ENCODE measurements at places on chromosomes 2 and 18.

- no peak for DNase-seq
These were observed 193.2 kb downstream of the BCL2 start for GRCh38 chr18:63126134-63127069.

DNA sequence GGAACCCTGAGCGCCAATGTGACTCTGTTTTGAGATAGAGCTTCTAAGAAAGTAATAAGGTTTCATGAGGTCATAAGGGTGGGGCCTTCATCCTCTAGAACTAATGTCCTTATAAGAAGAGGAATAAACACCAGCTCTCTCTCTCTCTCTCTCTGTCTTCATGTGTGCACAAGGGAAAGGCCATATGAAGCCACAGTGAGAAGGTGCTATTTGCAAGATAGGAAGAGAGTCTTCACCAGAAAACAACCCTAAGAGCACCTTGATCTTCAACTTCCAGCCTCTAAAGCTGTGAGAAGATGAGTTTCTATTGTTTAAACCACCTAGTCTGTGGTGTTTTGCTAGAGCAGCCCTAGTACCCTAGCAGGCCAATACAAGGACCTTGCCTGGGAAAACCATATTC lies 55.8 kb downstream of the DOCK10 start:
- no peak for DNase-seq

DNA sequence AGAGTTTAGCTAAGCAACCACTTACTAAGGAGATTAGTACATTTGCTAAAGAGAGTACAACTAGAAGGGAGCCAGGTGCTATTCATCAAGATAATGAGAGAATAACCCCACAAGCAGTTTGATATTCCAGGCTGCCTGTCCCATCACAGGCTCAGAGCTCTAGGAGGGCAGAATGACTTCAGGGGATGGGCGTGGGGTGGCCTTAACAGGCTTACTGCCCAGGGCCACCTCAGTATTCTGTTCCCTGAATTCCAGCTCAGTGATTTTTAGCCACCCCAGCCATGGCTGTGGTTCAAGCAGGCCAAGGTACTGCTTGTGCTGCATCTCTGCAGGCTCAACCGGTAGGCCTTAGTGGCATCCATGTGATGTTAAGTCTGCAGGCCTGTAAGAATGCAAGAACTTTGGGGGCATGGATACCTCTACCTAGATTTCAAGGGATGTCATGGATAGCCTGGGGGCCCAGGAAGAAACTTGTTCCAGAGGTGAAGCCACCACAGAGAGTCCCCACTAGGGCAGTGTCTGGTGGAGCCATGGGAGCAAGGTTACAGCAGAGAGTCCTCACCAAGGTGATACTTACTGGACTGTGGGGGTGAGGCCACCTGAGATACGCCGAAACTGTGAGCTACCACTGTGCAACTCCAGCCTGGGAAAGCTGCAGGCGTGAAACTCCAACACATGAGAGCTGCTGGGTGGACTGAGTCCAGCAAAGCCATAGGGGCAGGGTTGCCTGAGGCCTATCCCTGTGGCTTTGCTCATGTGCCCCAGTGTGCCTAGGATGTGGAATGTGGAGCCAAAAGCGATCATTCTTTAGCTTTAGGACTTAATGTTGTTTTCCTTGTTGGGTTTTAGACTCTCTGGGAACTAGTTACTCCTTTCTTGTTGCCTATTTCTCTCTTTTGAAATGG lies 107.7 kb downstream of the EHBP1 start:
- no peak for DNase-seq

DNA sequence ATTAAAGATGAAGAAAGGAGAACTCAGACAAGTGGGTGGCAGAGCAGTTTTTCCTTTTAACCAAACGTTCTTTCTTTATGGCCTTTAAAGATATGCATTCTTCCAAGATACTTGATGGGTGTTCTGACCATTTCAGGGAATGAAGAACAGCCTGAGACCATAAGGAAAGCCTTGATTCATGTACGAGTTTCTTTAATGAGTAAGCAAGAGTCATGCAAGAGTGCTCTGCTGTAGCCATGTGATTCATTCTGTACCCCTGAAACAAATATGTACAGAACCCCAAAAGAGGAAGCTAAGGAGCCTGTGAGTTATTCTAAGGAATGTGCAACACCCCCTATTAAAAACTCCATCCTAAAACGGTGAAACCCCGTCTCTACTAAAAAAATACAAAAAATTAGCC lies 372.8 kb downstream of the MTX2 start:
- DNase-seq, result no peak

DNA sequence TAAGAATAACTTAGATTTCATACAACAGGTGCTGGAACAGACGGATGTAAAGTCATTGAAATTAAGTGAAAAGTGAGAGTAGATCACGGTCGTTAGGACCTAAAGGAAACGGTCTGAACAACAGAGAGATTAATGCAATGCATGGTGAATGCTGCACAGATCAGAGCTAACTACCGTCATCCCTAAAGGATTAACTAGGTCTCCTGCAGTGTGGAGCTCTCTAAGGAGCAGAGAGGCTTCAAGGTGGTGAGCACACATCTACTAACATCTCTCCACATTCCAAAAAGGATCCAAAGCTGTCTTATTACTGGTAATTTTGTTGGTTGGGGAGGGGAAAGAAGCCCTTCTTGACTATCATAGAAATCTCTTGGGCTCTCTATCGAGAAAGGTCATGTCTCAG lies 75.3 kb downstream of the CABYR start:
- no peak for DNase-seq

DNA sequence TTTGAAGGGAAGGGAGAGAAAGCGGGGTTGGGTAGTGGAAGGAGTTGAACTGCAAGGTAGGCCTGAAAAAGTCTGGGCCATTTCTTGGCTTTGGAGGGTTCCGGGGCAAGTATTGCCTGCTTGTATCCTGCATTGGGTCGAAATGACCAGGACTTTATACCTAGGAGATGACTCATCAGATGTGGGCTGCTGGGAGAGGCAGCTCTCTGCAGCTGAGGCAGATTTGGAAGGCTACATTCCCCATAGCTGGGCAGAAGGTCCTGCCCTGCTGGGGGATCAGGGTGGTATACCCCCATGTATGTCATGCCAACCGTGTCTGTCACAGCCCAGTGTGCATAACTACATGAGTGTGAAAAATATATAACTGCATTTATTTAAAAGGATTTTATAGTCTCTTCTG lies 171.8 kb upstream of the SPRED2 start:
- no peak for DNase-seq

DNA sequence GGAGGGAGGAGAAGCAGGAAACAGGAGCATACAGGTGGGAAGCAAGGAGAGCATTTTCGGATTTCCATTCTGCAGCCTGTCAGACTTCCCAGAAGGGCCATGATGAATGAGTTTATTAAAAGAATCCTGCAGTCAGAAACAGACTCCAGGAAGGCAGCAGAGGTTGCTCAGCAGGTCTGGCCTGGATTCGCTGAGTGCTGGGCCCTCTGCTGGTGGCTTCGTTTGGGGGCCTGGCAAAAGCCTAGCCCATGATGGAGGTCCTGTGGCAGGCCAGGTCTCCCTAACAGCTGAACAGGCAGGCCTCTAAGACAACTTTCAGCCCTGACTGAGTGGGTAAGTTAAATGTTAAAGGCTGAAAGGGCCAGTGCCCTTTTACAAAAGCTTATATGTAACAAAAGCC lies 108.2 kb upstream of the CAPN13 start:
- peak; percentile 42 for DNase-seq

DNA sequence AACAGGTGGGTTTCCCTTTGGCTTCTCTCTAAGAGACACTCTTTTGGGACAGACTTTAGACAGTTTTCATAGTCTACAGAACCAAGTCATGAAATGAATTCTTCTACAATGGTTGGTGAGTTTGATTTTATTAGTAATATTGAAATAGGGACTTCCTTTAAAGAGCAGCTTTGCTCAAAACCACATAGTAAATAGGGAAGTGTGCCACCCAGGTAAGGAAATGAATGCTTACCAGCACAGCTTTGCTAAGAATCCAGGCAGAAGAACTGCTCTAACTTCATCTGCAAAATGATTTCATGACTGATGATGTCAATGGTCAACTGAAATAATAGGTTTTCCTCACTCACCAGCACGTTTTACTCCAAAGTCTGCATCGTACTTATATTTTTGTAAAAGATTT lies 89.2 kb downstream of the NYAP2 start:
- DNase-seq, result no peak

DNA sequence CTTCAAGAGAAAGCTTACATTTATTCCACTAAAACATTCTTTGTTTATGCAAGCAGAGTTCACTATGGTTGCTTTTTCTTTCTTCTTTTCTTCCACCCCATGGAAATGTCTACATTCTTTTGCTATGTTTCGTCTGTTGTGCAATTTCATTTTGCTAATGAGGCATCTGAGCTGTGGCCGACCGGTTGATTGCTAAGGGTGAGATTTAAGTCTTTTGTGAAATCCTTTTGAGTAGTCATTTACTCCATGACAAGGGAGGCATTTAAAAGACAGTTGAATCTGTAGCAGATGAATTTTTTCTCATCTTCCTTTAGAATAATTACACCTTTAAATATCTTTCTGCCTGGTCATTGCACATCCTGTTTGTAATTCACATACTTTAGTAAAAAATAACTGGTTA lies 324.1 kb upstream of the THUMPD2 start:
- DNase-seq, result no peak

DNA sequence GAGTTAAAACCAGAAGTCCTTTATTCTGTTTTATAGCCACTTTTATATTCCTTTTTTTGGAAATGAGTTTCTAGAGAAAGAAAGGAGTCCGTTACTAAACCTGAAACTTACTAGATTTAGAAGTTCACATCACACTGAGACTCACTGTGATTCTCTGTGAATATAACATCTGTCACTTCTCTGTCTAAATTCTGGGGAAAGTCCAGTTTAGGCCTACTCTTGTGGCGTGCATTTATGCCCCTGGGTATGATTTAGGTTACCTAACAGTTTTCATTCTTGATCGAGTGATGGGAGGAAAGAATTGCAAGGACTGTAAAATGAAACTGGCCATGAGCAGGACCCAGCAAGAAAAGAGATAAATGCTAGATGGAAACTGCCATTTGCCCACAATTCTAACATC lies 449.6 kb downstream of the SPAG16 start:
- no peak for DNase-seq

GRCh38 chr2:46490521-46491141 lies 11.3 kb downstream of the TMEM247 start:
- peak; percentile 86 for DNase-seq

GRCh38 chr18:666628-667027 lies 9.2 kb downstream of the TYMS start:
- no peak for DNase-seq

DNA sequence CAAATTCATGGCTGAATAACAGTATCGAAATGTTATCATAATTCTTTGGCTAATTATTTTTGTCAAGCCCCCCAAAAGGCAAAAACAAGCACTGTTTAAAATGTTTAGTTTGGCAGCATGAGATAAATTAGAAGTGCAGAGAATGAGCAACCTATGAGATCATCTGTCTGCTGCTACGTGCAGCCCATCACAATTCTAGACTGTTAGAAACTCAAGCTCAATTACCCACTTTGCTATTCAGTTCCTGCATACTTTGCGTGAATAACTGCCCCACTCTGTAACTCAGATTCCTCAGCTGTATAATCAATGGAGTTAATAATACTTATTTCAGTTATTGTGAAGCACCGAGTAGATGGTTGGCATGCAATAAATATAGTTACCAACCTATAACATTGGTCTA lies 1181.9 kb downstream of the DPP10 start:
- DNase-seq, result no peak

DNA sequence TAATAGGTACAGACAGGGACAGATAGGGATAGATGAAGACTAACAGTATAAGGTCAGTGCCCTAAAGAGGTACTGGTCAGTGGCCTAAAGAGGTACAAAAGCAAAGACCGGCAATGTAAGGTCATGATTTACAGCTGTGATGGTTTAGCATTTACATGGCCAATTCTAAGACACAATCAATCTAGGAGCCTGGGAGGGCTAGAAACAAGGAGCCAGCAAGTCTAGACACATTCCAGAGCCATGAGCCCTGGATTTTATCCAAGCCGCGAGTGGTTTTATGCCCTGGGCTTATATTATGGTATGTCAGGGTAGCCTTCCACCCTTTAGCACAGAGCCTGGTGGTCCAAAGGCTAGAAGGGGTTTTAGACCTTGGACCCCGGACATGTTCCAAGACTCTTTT lies 124.2 kb downstream of the CBLN2 start:
- DNase-seq, result no peak

GRCh38 chr2:136422512-136422911 lies 304.6 kb upstream of the CXCR4 start:
- DNase-seq, result no peak

DNA sequence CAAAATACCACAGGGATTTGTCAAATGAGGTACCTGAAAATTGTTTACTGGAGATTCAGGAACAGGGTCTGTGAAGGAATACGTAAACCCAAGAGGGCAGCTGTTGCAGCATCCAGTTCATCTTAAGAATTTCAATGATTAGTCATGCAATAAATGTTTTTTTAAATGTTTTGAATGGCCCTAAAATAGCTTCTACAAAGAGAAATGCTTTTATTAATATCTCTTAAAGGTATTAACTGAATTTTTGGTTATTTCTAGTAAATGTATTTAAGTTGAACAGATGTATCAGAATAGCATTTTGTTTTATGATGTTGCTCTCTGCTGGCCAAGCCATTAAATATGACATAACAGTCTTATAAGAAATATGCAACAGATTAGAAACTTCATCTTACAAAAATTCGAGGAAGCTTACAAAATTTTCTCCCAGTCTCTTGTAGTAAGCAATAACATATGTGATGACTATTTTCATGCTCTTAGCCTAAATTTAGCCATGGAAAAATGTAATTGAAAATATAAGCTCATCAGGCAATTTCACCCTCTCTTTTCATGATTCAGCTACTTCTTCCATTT lies 863.9 kb downstream of the SUCLG1 start:
- no peak for DNase-seq

DNA sequence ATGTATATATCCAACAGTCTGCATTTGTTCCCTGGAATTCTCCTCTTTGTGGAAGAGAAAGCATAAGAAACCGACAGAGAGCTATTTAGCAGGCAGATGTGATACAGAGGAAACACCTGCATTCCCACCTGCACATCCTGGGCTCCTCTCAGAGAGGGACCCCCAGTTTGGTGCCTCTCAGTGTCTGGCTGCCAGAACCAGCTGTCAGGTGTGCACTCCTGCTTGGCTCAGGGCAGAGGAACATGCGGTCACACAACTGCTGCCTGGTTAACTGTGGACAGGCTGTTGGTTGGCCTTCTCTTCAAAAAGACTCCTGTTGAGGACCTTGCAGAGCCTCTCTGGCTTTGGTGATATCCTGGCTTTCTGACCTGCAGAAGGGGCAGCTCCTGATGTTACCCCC lies 54.6 kb downstream of the ITGB6 start:
- DNase-seq, result no peak

DNA sequence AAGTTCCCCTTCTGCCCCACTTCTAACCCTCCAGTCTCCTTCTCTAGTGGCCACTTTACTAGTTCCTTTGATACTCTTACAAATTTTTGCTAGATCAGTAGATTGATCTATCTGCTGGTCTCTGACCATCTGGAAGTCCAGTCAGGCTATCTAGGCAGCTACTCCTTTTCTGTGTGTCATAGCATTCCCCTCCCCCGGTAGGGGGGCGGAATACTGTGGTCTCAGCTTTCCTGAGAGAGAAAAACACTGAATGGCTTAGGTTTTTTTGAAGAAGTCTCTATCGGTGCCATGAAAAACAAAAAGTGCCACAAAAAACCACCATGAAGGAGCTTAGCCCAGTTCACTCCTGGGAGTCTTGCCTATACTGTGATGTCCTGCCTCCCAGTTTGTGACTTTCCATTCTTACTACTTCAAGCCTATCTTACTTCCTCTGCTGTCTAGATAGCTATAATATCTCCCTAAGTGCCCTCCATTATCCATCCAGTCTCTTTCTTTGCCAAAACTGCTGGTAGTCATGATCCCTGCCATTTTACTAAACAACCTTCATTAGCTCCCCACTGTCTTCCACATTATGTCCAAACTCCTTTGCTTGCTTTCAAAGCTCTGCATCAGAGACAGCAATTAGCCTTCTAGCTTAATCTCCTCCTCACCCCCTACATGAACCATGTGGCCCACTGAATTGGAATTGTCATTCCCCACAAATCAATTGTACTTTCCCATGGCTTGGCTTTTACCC lies 29.9 kb downstream of the TPGS2 start:
- no peak for DNase-seq
